ENCODE measurements at places on chromosomes 6 and 20.

- DNase-seq: no peak
Measured at GRCh38 chr6:5729080-5729434, 277.7 kb downstream of the NRN1 start.

DNA sequence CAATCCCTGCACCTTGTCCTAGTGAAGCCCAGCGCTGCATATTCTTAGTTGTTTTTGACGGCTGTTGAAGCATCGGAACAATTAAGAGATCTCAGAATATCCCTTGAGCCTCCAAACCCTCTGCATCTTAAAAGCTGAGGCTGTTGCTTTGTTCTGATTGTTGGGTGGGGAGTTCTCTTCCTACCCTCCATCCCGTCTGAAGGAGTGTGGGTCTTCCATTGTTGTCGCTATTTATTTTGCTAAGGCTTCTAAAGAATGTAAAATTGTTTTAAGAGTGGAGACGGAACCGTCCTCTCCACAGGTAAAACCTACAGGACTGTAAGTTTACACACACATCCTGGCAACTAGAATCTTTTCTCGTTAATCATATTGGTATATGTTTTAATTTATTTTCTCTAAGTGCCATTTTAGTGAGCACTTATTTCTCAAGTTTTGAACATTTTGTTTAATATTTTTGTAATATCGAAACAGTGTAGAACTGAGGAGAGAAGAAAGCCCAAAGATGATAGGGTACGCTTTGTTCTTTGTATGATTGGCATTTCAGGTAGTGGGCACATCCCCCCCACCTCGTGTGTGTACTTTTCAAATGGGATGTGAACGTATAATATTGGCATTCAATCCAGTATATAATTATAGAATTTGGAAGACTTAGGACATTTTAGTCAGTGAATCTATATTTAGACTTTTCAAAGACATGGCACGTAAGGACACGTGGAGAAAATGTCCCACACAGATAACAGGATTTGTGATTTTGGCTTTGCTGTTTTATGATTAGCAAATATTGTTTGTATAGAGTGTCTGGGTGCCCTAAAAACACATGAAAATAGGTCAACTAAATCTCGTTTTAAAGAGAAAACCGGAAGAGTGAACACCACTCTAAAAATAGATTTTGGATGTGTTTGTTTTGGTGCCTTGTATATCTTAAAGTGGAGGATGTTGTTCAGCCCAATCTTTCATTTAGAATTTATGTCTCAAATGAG is 1.3 kb downstream of the RNF146 start:
- no peak for DNase-seq

GRCh38 chr6:125212377-125212776 is 58.8 kb downstream of the TPD52L1 start:
- DNase-seq: no peak

DNA sequence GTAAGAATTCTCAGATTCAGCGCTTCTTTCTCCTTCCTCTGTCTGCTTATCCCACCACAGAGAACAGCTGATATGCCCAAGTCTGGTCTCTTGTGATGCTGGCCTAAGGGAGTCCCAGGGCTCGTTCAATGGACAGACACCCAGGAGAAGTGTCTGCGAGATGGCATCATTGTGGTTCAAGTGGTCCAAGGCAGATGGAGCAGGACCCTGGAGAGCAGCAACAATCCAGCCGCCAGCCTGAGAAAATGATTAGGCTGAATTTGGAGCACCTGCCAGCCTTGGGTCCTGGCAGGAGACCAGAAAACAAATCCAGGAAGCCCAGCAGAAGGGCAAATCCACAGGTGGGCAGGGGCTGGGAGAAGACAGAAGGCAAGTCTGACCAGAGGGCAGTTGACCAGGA is 145.8 kb downstream of the PTPRT start:
- DNase-seq: no peak

DNA sequence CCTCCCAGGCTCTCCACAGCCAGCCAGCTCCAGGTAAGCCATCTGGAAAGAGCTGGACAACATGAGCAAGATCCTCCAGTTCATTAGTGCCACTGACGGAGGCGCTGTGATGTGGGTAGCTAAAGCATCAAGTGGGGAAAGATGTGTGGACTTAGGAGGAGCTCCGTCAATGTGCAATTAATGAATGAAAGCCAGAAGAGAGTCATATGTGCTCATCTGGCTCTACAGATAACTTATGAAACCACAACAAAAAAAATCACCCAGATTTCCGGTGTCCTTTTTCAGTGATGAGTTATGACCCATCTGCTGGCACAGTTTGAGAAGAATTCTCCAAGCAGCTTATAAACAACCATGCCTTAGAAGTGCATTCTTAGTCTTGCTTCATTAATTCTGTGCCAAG is 311.7 kb upstream of the PLCB4 start:
- DNase-seq: no peak

DNA sequence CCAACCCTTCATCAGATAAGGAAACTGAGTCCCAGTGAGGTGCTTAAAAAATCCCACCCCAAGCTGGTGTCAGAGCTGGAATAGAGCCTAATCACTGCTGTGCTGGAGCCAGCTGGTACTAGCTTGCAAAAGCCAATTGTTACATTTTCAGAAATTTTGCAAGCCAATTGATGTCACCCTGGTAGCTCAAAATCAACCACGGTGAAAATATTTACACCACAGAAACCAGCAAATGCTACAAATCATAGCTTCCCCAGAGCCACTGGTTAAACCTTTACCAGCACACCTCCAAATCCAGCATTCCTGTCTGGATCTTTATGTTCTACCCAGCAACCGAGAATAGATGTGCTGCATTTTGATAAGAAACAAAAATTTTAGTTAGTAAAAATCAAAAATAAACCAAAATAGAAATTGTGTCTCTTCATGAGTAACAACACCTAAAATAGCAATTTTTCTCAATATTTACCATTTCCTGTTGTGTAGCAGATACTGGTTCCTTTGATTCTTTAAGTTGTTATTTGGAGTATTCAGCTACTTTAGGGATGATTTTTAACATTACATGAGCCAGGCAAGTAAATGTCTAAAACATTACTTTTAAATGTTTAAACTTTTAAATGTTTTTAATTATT is 7.2 kb upstream of the LCA5 start:
- DNase-seq: no peak

GRCh38 chr6:21455071-21455470 is 138.5 kb upstream of the SOX4 start:
- no peak for DNase-seq

- DNase-seq: no peak
Measured at GRCh38 chr20:51375561-51375960, 167.0 kb downstream of the NFATC2 start.

DNA sequence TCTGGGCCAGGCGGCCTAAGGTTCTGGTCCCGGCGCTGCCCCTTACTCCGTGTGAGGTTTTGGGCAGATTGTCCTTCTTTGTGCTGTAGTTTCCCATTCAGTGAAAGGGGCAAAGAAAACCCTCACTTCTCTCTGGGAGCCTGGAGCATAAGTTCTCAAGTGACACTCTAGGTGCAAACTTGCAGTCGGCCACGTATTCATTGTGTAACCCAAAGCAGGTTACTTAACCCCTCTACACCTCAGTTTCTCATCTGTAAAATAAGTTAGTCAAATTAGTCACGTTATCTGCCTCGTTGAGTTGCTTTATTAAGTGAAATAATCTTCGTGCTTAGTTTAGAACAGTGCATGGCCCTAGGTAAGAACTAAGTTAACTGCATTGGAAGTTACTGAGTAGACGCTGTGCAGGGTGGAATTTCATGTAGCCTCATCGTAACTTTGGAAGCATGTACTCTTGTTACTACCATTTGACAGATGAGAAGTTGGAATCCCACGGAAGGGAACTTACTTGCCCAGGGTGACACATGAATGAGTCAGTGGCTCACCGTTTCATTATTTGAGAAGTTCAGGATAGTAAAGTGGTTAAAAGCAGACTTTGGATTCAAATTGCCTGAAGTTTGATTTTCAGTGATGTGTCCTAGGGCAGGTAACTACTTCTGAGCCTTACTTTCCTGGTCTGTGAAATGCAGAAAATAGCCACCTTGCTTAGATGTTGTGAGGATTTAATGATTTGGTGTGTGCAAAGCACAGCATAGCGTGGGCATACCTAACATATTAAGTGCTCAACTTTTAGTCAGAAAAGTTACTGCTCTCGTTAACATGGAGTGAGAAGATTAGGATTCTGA is 556 bp upstream of the MROH8 start:
- no peak for DNase-seq

GRCh38 chr6:80969439-80969838 is 783.0 kb downstream of the TENT5A start:
- DNase-seq: no peak

DNA sequence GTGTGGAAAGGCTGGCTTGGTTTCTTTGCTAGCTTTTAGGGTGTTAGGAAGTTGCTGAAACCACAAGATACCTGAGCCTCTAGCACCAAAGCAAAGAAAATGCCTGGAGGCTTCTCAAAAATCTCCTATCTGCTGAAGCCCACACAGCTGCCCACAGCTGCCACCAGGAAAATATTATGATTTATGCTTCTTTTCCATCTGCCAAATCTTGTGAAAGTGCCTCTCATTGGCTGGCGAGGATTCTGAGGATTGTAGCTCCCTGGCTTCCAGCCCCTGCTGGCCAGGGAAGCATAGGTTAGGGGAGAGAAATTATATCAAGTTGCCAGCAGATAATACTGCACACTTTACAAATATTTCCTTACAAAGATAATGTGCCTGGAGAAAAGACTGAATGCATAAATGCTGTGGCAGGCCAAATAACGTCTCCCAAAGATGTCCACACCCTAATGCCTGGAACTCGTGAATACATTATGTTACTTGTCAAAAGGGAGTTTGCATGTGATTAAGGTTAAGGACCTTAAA is 98.4 kb downstream of the MRPL14 start:
- no peak for DNase-seq

DNA sequence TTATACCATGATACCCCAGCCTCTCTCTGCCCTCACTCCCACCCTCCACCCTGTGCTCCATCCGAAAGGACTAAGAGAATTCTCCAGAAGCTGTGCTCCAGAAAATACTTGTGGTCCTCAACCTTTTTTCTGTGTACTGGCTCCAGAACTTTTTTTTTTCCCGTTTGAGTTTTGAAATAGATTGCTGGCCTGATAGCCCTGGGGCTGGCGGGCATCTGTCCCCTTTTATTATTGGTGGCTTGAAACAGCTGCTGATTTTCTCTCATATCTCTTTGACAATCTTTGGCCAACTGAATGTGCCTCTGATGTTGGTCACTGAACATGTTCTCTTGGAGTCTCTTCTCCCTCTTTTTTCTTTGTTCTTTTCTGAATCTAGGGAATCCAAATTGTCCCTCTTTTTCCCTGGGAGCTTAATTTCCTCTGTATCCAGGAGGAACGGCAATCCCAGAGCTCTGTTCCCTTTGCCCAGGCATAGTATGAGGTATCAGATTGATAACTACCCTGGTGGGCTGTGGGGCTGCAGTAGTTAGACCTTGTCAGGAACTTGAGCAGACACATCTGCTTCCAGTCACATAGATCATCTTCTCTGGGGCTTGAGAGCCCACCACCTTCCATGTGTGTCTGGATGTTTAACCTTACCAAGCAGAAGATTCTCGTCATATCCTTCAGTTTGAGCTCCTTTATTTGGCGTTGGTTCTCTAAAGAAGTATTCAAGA is 1.6 kb downstream of the PPARD start:
- DNase-seq: no peak

- DNase-seq: no peak
Measured at GRCh38 chr6:54217018-54217417, 91.2 kb upstream of the TINAG start.

- no peak for DNase-seq
Measured at GRCh38 chr6:11025921-11026635, 18.0 kb downstream of the ELOVL2 start.

- no peak for DNase-seq
Measured at GRCh38 chr6:148962854-148963515, 216.2 kb downstream of the UST start.

GRCh38 chr6:63975699-63976098 is 340.1 kb downstream of the PHF3 start:
- DNase-seq: no peak

GRCh38 chr6:139909992-139910391 is 535.5 kb upstream of the CITED2 start:
- no peak for DNase-seq

GRCh38 chr6:41494212-41495110 is 51.7 kb upstream of the FOXP4 start:
- DNase-seq: no peak

- no peak for DNase-seq
Measured at GRCh38 chr20:37596890-37597536, 69.3 kb upstream of the BLCAP start.

DNA sequence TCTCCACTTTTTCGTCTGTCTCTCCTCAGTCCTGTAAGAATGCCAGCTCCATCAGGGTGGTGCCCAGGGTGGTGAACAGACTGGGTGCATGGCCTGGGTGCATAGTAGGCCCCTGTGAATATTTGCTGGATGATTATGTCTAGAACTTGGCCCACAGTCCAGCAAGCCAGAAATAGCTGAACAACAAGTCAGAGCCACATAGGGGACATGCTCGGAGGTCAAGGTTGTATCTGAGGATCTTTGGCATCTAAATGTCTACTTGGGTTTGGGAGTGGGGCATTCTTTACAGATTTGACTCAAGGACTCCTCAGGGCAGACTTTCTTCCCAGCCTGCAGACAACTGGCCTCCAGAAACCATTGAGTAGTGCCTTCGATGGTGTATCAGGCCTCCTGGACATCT is 18.1 kb upstream of the BPIFA3 start:
- no peak for DNase-seq

DNA sequence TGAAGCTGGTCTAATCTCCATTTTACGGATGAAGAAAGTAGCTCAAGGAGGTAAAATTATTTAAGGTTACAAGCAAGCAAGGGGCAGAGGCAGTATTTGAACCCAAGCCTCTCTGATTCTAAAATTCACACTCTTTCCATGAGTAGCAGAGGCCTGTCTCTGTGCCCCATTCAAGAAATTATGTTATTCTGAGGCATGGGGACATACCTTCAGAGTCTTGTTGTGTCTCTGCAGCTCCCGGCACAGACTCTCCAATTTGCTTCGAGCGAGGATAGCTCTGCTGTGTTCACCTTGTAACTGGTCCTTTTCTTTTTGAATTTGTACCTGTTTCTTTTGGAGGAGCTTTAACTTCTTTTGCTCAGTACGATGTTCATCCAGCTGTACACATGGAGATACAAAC is 21.5 kb downstream of the TXLNB start:
- no peak for DNase-seq

DNA sequence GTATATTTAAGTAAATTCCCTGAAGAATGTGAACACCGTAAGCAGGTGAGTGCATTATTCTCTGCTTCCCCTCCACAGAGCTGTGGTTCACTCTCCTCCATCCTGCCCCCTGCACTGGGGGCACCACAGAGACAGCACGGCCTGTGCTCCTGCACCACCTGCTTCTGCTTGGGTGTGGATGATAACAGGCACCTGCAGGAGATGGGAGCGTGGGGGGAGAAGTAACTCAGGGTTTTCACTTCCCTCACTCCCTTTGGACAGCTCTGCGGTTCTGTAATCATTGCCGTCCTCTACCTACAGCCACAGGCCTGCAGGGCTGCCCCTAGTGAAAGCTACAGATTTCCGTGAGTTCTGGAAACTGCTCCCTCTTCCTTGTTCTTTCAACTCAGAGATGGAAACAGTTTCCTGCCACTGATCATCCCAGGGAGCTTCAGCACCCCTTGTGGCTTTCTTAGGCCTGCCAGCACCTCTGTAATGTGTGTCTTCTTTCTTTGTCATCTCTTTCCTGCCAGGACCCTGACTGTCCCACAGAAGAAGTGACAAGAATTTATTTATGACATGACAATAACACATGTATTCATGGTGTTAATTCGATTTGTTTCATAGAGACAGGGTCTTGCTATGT is 21.3 kb upstream of the MICB start:
- no peak for DNase-seq

Data from stimulated activated CD8-positive, alpha-beta memory T cell treated with anti-CD3 and anti-CD28 coated beads, Interleukin-4, amount 100 ng/mL, for 1 hour (primary cell).